ENCODE measurements at places on chromosomes 5 and 9.

DNA sequence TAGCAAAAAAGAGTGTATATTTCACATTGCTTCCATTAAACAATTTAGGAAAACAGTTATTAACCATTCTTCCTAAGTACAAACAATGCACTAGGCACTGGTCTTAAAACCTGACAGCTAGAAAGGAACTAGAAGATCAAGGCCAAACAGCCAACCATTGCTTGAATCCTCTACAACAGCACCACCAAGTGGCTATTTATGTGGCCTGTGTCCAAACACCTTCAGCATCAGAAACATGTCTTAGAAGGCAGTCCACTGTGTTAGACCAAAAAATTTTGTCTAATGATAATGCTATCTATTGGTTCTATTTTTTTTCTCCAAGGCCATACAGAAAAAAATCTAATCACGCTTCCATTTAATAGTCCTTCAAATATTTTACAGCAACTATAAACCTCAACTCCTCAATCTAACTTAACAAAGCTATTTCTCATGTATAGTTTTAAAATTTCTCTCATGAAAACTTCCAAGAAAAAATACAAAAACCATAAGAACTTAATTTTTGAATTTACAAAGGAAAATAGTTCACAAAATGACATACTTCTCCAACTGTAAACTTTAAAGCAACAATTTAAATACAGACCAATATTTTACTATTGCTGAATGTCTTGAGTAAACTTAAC, 36.1 kb downstream of the CAAP1 start:
- DNase-seq, result no peak

DNA sequence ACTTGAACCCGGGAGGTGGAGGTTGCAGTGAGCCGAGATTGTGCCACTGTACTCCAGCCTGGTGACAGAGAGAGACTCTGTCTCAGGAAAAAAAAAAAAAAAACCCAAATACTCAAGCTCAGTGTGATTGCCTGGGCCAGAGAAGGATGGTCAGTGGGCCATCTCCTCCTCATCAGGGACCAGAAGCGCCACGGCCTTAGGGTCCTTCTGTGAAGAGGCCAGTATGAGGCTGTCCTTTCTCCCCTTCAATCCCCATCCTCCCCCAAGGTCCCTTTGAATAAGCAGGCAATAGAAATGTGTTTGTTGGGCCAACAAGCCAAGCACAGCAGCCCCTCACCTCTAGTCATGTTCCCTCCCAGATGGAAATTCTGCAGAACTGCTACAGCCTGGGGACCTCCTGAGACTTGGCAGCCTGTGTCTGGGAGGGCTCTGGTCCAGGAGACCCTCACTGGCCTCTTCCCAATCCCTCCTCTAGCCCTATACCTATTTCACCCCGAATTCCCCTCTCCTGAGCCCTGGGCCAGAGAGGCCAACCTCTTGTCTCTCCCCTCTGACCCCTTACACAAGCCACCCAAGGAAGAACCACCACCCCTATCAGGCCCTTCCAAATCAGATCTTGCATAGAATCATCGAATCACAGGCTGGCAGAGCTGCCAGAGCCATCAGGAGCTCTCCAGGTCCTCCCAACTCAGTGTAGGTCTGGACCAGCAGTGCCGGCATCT, 1.0 kb downstream of the CSF1R start:
- DNase-seq, result no peak

DNA sequence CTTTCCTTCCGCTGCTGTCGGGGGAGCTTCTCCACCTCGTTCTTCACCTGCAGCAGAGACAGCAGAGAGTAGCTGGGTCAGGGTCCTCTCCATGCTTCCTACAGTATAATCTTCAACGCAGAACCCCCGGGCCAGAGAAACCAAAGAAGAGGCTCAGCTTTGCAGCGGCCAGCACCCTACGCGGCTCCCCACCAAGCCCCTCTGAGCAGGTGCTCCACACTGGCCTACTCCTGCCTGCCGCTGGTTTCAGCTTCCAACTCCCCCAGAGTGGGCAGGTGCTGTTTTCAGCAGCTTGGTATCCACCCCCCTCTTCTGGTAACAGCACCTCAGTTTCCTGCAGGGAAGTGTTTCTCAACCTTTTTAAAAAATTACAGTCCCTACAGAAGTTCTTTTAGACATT, 58.3 kb upstream of the FBXW11 start:
- DNase-seq, result no peak

DNA sequence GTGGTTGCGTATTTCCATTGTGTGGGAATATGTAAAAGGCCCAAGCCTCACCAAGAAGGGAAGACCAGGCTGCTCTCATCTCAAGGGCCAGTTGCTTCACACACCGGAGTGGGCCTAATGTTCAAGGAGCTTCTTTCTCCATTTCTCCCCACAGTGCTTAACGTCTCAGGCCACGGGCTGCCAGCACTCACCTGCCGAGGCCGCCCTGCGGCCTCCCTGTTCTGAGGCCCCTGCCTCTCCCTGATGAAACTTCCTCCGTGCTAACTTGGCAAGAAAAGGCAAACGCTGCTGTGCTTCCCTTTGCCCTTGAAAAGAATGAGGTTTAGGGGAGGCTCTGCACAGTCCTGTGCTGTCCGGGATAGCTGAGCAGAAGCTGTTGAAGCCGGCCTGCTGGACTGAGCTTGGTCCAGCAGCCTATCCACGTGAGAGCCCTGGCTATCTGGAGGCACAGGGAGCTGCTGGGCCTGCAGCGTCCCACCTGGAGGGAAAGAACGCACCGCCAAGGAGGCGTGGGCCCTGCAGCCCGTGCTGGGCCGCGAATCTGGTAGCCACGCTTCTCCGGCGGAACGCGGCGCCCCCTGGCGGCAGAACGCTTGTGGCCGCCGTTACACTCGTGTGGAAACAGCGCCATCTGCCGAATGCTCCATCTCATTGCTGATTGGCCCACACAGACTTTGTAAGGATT, 73.5 kb upstream of the PRSS3 start:
- peak; percentile 37 for DNase-seq

- DNase-seq, result no peak
These were observed 259.6 kb upstream of the SLC24A2 start for GRCh38 chr9:20048437-20048836.

- no peak for DNase-seq
These were observed 62.4 kb downstream of the MARCHF3 start for GRCh38 chr5:126967808-126968466.

DNA sequence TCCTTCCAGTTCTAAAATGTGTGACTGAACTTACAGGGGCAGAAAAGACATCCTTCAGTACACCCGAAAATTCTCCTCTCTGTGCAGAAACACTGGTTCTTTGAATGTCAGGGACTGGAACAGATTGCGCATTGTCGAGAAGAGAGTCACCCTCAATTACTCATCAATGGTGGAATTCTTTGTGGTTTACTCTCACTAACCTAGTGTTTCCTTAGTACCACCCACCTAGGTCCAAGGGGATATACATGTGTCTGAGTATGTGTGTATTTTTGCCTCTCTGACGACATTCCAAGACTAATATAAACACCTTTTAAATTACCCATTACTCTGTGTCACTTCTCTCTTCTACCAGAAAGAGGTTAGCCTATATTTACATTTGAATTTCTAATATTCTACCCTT, 660.8 kb downstream of the TLE1 start:
- DNase-seq, result no peak

DNA sequence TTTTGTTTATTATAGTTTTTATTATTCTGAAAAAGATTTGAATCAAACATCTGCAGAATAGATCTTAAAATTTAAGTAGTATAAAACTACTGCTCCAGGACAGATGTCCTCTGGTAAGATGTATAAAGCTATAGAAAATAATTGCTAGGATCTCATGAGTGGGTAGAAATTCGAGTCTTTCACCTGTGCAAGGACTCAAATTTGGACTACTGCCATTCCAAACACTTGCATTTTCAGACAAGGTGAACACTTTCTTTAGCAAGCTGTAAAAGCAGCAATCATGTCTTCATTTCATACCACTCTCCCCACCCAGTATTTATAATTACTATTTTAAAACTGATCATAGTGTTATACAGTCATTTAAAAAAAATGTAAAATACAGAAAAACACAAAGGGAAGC, 20.7 kb downstream of the SKP2 start:
- no peak for DNase-seq

- no peak for DNase-seq
These were observed 562.6 kb downstream of the ANXA1 start for GRCh38 chr9:73714294-73714693.

DNA sequence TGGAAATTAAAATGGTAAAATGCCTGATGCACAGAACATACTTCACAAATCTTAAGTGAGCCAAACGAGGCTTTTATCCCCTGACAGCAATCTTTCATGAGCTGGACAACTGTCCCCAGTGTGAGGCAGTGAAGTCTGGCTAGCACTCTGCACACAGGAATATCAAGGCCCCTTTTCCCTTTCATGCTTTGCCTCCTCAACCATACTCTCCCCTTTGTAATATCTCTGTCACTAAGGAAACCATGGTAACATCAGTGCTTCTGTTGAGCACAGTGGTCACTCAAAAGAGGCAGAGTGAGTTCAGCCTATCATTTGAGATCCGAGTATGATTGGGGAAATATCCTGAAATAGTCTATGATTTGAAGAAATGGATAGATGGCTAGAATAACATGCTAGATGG, 318.3 kb downstream of the ENC1 start:
- no peak for DNase-seq

- DNase-seq, result no peak
These were observed 14.4 kb downstream of the GDNF start for GRCh38 chr5:37825334-37825915.

DNA sequence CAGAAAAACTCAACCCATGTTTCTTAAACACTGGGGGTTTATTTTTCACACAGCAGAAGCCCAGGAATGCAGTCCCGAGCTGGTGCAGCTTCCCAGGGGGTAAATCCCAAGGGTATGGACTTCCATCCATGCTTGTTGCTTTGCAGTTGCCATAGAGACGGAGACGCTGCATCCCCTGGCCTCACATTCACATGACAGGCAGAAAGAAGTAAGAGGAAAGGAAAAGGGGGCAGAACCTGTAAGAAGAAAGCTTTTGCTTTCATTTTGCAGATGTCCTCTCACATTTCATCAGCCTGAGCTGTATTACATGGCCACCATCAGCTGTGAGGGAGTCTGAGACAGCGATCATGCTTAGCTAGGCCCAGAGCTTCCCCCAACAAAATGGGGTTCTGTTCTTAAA, 321.0 kb downstream of the AGTPBP1 start:
- DNase-seq, result no peak

DNA sequence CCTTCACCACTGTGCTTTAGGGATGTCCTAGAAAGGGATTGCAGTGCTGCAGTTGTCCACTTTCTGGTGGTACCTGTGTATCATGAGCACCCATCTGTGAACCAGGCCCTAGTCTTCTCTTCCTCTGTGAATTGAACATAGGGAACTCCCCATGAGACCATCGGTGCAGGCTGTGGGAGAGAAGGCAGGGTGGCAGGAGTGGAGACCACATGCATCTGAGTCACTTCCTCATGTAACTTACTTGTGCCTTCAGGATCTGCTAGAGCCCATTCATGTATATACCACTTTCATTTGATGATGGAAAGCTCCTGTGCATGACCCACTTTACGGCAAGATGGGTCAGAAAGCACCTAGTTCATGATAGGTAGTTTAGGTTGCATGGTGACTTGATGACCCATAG, 478.1 kb upstream of the CDH9 start:
- DNase-seq, result no peak

GRCh38 chr5:53089481-53089991, 20.0 kb downstream of the MOCS2 start:
- DNase-seq, result no peak

DNA sequence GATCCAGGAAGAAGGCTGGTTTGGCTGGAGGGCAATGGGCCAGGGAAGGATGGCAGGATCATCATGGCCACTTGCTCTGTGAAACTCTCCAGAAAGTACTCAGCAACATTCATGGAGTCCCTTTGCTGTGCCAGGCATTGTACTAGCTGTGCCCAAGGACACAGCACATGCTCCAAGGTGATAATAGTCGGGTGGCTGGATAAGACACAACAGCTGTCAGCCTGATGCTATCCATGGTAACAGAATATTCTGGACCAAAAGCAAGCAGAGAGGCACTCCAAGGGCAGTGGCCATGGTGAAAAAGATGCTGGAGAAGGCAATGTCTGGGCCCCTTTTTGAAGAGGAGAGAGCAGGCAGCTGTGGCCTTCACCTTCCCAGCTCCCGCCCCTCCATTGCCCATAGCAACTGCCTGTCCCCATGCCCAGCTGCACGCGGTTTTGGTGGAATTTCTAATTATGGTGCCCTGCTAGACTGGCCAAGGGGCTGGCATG, 113.8 kb upstream of the CPEB4 start:
- DNase-seq, result no peak

- no peak for DNase-seq
These were observed 129.2 kb downstream of the GOLPH3 start for GRCh38 chr5:32044939-32045338.

- DNase-seq, result no peak
These were observed 564.8 kb upstream of the CLINT1 start for GRCh38 chr5:158423623-158424200.

GRCh38 chr5:174793684-174794328, 69.4 kb downstream of the MSX2 start:
- DNase-seq, result no peak

DNA sequence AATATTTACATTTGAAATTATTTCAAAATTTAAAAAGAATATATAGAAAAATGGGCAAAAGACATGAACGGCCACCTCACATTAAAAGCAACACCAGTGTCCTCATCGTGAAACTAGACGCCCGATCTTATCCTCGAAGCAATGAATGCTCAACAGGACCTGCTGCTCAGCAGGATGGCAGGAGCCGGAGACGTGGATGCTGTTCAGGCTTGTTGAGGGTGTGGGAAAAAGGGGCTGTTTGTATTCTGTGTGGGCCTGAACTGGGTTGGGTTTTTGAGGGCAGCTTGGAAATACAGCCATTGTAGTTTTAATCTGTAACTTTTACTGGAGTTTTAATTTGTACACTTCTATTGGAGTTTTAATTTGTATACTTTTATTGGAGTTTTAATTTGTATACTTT, 20.3 kb downstream of the EXOC3 start:
- no peak for DNase-seq

DNA sequence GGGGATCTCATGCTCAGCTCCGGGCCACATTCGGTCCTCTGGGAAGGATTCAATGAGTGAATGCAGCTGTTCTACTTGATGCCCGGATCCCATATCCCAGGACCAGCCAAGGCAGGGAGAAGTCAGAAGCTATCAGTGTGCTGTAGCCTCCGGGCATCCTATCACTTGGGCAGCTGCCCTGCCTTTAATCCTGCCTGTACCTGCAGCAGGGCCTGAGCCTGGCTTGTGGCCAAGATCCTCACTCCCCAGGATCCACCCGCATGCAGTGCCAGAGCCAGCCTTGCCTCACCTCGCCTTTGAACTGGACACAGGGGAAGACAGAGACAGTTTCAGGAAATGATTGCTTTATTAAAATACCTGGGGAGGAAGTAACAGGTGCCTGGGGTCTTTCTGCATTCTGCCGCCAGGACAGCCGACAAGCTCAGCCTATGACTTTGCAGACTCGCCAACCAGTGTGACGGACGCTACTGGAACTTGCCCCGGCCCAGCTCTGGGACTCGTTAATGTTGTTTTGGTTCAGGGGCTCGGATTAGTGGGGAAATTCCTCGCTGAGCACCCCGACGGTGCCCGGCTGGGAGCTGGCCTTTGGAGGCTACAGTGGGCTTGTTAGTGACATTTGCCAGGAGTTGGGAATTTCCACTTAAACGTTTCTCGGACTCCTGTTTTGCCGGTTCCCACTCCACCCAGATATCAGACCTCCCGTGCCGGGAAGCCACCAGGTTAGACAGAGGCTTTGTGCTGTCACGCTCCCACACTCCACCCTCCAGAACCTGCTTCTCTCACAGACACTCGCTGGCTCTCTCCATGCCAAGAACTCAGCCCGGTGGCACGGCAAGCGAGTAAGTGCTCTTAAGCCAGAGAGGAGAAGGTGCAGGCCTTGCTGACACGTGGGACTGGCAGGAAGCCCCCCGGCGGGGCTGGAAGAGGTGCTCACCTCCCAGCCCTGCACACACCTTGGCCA, 721 bp downstream of the PTGES start:
- no peak for DNase-seq

Data from pulmonary artery endothelial cell (primary cell).